ENCODE measurements at places on chromosomes 7 and 10. TPM values are rescaled to one million over a fixed set of nuclear protein-coding genes. Genes with fewer than 3 reads are reported as not detected.

GRCh38 chr7:12403287-12404181, at the start of gene VWDE:
Gene VWDE (minus strand): TSS chr7:12403865. CDS start chr7:12403716, 149 bp downstream.
- DNase-seq, result peak; percentile 82
- peaks cover 4% of the 10 kb centered on the region for H3K27me3 ChIP-seq
- H3K36me3 ChIP-seq, result peaks cover 2% of the 10 kb centered on the region
- H3K27ac ChIP-seq, result peak within 1 kb of the TSS; percentile 80
- peak within 1 kb of the TSS; percentile 81 for H3K4me3 ChIP-seq

DNA sequence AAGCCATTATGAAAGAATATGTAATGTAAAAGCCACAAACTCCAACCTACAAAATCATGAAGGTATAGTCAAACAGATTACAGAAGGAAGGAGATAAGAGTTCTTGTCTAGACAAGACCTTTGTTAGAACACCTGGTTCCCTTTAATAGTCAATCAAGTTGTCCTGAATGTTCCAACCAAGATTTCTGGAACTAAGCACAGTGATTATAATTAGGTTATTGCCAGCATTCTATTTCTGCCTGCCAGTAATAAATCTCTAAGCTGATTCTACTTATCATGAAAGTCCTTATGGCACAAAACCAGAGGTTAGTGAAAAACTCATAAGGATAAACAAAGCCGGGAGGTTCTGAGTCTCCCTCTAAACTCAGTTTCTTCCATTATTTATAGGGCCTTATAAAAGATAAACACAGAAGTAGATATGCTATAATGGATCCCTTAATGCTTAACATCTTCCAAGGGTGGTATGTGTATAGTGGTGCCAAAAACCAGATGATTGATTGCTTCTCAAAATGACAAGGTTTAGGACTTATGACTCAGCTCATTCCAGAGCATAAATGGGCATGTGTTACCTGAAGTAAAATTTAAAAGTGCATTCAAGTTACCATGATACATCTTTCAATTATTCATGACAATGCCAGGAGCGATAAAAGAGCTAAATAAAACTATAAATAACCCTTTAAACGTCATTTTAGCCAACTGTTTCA, 237.2 kb downstream of the CSTF2T start:
- H3K36me3 ChIP-seq, result no peaks in the 10 kb centered on the region
- H3K27ac ChIP-seq, result no peak overlapping the region
- no peaks in the 10 kb centered on the region for H3K4me1 ChIP-seq
- H3K27me3 ChIP-seq, result no peaks in the 10 kb centered on the region
- no peak for DNase-seq

DNA sequence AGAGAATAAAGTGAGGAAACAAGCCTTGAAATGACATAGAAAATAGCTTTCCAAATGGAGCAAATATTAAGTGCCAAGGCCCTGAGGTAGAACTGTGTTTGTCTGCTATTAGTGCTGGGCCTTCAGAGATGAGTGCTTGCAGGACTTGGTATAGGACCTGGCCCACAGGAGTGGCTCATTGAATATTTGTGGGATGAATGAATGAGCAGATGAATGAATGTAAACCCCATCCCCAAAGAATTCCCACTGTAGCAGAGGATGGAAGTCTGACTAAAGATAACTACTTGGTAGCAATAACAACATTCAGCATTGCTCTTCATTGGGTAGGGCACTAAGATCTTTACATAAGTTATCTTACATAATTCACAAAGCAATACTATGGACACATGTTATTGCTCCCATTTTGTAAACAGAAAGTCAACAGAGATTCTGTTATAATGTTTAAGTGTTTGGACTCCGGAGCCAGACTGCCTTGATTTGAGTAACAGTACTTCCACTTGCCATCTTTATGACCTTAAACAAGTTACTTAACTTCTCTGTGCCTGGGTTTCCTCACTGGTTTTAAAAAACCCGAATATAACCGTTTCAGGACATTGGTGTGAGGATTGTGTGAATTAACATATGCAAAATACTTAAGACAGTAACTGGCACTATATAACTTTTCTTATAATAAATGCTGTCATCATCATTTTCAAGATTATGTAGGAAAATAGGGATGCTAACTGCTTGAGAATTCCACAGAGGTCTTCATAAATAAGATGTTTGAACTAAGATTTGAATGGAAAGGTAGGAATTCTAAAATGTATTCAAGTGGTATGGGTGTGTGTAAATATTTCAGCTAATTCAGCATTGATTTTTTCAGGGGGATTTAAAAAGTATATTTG, 141.9 kb downstream of the PRKG1 start:
- H3K36me3 ChIP-seq, result no peaks in the 10 kb centered on the region
- H3K27me3 ChIP-seq, result no peaks in the 10 kb centered on the region
- no peak for DNase-seq
- H3K4me1 ChIP-seq, result no peaks in the 10 kb centered on the region

DNA sequence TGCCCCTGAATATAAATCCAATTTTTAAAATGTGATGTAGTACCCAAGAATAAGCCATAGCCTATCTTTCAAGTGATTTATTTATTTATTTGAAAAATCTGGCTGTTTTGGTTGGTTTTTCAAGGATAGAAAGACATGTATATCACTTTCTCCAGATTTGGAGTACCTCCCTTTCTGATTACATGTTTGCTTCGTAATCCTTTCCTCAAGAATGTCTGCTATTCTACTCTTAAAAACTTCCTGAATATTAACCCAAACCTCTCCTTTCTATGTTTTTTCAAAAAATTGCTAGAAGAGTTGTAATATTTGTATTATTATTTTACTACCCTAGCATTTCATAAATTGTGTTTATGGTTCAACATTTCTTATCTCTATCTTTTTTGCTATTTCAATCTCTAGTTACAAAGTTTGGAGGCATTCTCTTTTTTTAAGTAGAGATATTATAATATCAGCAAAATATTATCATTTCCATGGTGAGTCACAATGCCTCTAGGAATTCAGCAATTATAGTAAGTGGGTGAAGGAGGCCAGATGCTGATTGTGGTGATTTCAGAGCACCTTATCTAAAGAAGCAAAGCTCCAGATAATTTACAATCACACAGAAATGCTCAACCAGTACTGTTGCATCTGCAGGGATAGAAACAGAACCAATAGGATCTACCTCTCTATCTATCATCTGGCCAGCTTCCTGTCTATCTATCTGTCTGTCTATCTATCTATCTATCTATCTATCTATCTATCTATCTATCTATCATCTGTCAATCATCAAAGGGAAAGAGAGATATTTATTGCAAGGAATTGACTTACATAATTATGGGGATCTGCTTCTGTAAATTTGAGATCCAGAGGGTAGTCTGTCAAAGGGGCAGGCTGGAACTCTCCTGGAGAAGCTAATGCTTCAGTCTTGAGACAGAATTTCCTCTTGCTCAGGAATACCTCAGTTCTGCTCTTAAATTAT, 412.5 kb upstream of the SEMA3C start:
- H3K27me3 ChIP-seq, result no peaks in the 10 kb centered on the region
- no peaks in the 10 kb centered on the region for H3K4me1 ChIP-seq
- no peak overlapping the region for H3K4me3 ChIP-seq
- no peak overlapping the region for H3K27ac ChIP-seq
- DNase-seq, result no peak
- no peaks in the 10 kb centered on the region for H3K36me3 ChIP-seq

GRCh38 chr10:126243971-126244370, 144.3 kb downstream of the ADAM12 start:
- no peaks in the 10 kb centered on the region for H3K27me3 ChIP-seq
- no peak overlapping the region for H3K4me3 ChIP-seq
- H3K4me1 ChIP-seq, result no peaks in the 10 kb centered on the region
- H3K36me3 ChIP-seq, result no peaks in the 10 kb centered on the region

The ZNF92 gene
- 13.9 TPM for total RNA-seq

- H3K27ac ChIP-seq, result no peak overlapping the region
- no peaks in the 10 kb centered on the region for H3K36me3 ChIP-seq
- DNase-seq, result no peak
- peaks cover 36% of the 10 kb centered on the region for H3K27me3 ChIP-seq
Observed at GRCh38 chr10:120949609-120950031, 98.5 kb downstream of the WDR11 start.

The MBL2 gene
- total RNA-seq, result not detected

- H3K4me3 ChIP-seq, result no peak overlapping the region
- peaks cover 9% of the 10 kb centered on the region for H3K4me1 ChIP-seq
- H3K27ac ChIP-seq, result no peak overlapping the region
Observed at GRCh38 chr10:86392723-86393094, 26.1 kb upstream of the GRID1 start.

- peaks cover 11% of the 10 kb centered on the region for H3K36me3 ChIP-seq
- no peak for DNase-seq
- no peaks in the 10 kb centered on the region for H3K4me1 ChIP-seq
Observed at GRCh38 chr10:792792-793100, 103.3 kb upstream of the DIP2C start.

The SFTPA1 gene
- total RNA-seq, result not detected

DNA sequence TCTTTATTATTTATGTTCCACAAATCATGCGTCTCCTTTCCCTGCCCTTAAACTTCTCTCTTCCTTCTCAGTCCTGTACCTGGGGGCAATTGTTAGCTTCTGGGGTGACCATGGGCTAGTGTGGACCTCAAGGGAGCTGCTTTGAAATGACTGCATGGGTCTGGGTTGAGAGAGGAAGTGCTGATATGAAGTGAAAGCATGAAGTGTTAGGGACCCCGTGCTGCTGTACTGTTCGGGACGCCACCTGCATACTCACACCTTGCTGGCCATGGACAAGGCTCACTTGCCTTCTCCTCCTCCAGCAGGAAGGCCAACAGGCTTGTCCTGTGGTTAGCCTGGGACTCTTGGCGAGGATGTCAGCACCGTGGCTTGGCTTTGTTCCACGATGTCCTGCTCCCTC, 56.7 kb downstream of the MTPN start:
- no peaks in the 10 kb centered on the region for H3K4me1 ChIP-seq
- DNase-seq, result no peak
- H3K27ac ChIP-seq, result no peak overlapping the region
- H3K36me3 ChIP-seq, result peaks cover 6% of the 10 kb centered on the region
- no peaks in the 10 kb centered on the region for H3K27me3 ChIP-seq

The GIMAP2 gene
- 44.1 TPM for total RNA-seq
